ENCODE measurements at places on chromosomes 7 and 10.

- DNase-seq, result no peak
Measured at GRCh38 chr10:35564341-35564968, 40.7 kb upstream of the GJD4 start.

DNA sequence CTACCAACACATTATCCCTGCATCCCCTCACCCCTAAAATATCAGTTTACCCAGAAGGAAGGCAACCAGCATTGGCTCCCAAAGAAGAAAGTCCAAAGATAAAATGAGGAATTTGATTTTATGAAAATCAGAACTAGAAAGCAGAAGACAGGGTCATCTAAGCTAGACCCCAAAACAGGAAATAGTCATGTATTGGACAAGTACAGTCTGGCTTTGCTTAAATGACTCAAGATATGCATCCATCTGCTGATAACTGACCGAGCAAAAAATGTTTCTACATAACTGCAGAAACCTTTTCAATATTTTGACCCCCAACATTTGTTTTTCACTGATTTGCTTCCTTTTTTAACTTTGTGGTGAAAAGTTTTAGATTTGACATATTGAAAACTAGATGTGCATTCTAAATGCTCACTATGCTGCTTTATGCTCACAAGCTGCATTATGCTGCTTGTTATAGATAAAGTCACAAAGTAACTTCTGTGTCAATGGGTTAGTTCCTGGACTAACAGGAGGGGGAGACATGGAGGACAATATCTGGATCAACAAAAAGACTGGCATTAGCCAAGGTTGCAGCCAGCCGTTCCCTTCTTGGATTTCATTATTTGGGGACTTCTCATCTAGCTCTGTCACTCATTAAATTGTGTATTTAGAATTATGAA, 227.0 kb downstream of the INHBA start:
- DNase-seq, result no peak

DNA sequence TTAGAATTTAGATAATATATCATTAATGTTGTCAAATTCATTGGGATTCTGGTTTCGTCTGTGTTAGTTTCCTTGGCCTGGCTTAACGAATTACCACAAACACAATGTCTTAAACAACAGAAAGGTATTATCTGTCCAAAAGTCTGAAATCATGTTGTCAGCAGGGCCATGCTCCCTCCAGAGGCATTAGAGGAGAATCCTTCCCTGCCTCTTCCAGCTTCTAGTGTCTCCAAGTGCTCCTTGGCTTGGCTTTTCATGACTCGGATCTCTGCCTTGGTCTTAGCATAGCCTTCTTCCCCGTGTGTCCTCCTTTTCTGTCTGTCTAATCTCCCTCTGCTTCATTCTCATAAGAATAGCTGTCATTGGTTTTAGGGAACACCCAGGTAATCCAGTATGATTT, 482.5 kb downstream of the SEMA3D start:
- DNase-seq, result no peak

GRCh38 chr7:40531956-40532355, 397.2 kb downstream of the SUGCT start:
- no peak for DNase-seq

- no peak for DNase-seq
Measured at GRCh38 chr10:103847909-103848468, 7.4 kb downstream of the SH3PXD2A start.

DNA sequence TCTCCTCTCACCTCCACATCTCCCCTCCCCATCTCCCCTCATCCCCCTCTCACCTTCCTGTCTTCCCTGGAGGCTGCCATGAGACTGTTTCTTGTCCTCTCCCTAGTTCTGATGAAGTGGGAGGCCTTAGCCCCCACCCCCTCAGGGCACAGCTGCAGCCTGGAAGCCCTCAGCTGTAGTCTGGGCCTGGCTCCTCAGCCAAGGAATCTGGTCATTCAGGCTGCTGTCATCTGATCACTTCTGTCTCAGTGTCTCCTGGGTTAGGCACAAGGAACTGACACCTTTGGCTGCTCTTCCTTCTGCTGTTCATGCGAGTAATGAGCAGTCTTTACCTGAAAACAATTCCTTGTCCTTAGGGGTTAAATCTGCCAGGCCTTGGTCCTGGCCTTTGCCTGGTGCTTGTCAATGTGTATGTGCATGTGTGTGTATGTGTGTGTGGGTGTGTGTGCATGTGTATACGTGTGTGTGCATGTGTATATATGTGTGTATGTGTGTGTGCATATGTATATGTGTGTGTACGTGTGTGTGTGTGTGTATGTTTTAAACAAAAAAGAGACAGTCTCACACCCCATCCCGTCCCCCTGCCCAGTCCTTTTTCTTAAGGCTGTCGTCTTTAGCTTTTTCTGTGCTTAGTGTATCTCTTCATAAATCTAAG, 153.5 kb upstream of the TMEM72 start:
- DNase-seq, result no peak

DNA sequence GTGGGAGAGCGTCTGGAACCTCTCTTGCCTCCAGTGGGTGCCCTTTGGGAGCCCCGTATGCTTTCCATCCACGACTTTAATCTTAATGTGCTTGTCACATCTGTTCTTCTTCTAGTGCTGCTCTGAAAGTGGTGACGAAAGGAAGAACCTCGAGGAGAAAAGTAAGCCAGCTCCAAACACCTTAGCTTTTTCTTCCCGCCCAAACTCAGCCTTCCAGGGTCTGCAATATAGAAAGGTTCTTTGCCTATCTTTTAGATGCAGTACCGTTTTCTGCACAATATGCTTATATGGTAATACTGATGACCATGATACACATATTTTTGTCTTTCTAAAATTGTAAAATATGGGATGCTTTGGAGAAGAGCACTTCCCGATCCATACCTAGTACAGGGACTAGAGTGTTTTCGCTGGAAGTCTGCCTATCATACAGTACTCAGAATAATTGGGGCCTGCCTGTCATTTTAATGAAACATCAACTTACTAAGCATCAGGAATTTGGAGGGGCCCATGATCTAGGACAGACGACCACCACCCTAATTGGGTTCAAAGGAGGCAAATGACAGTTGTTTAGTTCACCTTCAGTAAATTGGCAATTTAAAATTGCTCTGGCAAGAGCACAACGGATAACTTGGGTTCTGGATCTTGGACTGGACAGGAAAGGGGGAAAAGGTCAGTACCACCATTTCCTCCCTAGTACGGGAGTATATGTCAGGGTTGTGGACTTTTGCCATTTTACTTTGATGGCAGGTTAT, 884 bp downstream of the RINT1 start:
- DNase-seq, result no peak

DNA sequence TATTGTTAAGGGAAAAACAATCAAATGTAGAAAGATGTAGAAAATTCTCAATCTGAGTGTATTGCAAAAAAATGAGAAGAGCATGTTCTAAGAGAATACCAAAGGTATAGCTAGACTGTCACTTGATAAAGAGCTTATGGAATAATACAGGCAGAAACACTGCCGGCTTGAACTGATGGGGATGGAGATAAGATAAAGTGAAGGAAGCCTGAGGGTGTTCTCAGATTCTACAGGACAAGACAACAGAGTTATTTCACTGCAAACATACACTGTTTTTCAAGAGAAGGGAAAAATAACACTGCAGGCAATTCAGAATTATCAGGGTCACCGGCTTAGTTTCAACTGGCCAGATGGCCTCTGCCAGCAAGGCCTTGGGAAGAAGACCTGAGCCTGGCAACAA, 80.0 kb downstream of the ZNF716 start:
- DNase-seq, result no peak

DNA sequence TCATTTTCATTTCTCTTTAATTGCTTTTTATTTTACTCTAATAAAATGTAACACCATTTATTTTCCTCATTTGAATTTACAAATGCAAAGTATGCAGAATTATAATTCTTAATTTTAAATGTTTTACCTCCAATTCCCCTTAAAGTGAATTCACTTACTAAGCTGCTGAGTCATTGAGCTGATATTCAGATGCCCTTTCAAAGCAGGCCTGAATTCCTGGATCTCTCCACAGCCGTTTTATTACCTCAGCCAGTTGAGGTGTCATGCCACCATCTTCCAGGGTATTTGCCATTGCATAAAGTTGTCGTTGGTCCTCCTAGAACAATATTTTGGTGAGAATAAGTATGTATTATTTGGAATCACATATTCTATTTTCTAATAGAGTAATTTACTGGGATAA, 33.2 kb downstream of the GNAT3 start:
- no peak for DNase-seq

DNA sequence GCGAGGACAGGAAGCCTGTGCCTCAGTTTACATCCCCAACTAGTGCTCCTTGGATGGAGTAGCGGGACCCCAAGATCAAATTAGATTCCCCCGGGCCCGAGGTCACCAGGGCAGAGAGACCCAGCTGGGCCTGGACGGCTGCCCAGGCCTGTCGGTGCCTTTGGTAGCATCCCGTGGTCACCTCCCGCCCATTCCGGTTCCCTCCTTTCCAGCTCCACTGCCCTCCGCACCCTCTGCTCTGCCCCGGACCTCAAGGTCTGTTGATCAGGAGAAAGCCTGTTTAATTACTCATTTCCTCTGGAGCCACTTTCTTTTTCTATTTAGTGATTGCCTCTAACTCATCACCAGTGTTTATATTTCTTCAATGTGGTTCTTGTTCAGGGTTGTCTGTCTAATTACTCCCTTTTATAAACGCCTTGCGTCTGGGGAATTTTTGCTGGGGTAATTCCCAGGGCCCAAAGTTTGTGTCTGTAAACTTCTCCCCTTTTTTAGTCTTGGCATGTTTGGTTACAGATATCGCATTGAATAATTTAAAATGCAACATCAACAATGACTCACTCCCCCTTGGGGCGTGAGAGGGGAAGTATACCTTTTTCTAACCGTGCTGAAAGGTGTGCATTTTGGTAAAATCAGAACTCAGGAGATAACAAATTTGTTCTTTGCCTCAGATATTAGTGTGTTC, 1.9 kb downstream of the FOXK1 start:
- no peak for DNase-seq

- no peak for DNase-seq
Measured at GRCh38 chr7:69773535-69774225, 175.4 kb downstream of the AUTS2 start.

GRCh38 chr7:22174574-22174953, 182.4 kb downstream of the RAPGEF5 start:
- DNase-seq, result no peak
